ENCODE measurements at places on chromosomes 3 and 15.
A peak's percentile ranks its signal among the peaks of the same experiment; 100 is the strongest.

GRCh38 chr3:179943117-179943880, 93.4 kb downstream of the PEX5L start:
- no peak for DNase-seq

GRCh38 chr3:81425198-81425868, 336.1 kb downstream of the GBE1 start:
- peak; percentile 44 for DNase-seq

DNA sequence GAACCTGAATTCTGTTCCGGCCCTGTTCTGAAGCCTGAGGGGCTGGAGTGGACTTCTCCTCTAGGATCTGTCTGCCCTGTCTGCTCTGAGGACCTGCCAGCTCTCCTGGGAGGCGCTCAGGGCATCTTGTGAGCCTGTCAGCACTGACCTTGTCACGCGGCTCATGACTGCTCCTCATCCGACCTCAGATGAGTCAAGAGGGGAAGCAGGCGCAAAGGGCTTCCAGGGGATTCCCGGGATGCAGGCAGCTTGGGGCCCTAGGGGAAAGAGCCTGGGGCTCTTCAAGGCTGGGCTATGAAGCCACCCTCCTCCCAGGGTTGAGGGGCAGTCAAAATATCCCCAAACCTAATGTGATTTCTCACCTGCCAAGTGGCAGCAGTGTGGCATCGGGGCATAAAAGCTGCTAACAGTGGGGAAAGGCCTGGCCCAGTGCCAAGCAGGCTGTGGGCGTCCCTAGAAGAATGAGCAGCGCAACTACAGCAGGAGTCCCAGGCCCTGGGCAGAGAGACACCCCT, 27.6 kb upstream of the ANKDD1A start:
- peak; percentile 71 for DNase-seq

- DNase-seq: no peak
These were observed 70.2 kb downstream of the NMD3 start for GRCh38 chr3:161291191-161291901.

DNA sequence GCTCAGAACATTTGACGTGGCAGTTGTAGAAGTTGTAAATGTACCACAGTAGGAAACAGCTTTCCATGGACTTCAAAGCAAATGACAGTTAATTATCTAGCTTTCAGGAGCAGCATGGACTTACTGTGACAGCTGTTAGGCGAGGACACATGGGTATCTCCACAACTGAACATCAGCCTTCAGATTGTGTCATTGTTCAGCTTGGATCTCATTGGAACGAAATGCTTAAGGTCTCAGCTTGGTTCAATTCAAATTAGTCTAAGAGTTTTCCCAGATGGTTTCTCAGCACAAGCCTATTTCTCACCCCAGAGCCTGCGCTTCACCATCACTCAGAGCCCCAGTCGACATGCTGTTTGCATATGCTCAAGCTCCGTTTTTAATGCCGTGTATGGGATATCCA, 21.1 kb upstream of the GYG1 start:
- DNase-seq: no peak

- DNase-seq: peak; percentile 22
These were observed 472 bp downstream of the CHST14 start for GRCh38 chr15:40471105-40471807.

DNA sequence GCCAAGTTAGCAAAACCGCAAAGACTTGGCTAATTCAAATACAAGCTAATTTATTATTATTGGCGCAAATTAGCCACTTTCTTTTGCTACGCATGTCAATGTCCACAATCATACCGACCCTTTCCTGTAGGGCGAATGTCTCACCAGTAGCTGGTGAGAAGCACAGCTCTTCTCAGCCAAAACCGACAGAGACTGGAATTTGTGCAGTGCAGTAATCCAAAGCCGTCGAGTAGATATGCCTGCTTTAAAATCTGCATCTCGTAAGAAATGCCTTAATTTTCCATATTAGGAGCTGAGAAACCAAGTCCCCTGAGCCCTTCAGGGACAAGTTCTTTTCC, 614 bp upstream of the MINDY2 start:
- peak; percentile 95 for DNase-seq

GRCh38 chr3:94985778-94986177, 922.9 kb downstream of the NSUN3 start:
- no peak for DNase-seq

DNA sequence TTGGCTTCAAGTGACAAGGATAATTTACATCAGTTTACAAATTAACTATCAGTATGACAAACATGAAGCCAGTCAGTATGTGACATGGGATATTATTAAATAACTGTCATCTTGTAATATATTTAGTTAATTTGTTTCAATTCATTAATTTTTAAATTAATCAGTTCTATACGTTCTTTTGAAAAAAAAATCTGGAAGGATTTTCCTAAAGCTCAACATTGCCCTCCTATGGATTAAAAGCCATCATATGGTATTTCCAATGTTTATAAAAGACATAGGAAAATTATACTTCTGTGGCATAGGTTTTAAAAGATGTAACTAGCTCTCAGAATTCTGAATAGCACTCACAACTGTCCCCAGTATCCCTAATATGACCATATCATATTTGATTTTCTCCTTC, 134.4 kb downstream of the PLOD2 start:
- DNase-seq: no peak

- no peak for DNase-seq
These were observed 41.4 kb downstream of the SLC30A4 start for GRCh38 chr15:45481135-45481534.

- DNase-seq: no peak
These were observed 2.9 kb downstream of the ZNF385D start for GRCh38 chr3:21747966-21748555.

- no peak for DNase-seq
These were observed 77.8 kb downstream of the IL20RB start for GRCh38 chr3:137035631-137036030.

DNA sequence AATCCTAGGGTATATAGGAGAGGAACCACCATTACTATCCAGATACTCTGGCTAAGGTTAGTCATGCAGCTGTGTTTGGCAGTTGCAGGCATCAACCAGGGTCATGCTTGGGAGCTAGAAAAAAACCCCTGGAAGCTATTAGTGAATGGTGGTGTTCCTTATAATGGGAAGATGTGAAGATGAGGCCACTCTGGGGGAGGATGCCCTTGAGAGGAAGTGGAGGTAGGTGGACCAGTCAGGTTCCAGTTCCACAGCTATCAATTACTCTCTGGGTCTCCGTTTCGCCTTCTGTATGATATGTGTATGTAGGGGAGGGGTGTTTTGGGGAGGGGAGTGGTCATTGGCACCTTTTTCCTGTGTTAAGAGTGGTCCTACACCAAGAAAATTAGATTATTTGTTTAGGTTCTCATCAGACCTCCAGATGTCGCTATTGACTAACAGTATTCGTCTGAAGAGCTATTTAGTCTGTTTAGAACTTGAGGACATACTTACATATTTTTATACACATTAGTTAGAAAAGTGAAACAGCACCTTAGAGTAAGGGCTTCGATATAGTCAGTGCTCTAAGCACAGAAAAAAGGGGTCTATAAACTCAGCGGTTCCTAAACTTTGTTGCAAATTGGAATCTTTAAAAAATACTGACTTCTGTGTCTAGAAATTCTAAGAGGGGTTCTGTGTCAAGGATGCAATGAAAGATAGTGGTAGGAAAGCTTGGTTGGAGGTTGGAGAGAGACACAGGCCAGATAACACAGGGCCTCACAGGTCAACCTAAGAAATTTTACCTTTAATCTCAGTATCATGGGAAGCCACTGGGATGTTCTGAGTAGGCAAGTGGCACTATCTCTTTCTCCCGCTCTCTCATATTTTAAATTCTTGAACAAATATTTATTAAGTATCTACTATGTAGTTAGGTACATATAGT, 9.1 kb upstream of the HPS3 start:
- DNase-seq: peak; percentile 81

GRCh38 chr15:55112706-55113105, 84.0 kb downstream of the RSL24D1 start:
- no peak for DNase-seq

- DNase-seq: peak; percentile 83
These were observed 24.1 kb downstream of the CCNL1 start for GRCh38 chr3:157135671-157136396.

GRCh38 chr15:87943626-87944025, 312.9 kb downstream of the NTRK3 start:
- DNase-seq: no peak

- DNase-seq: no peak
These were observed 13.4 kb downstream of the TCF12 start for GRCh38 chr15:56931639-56932508.

DNA sequence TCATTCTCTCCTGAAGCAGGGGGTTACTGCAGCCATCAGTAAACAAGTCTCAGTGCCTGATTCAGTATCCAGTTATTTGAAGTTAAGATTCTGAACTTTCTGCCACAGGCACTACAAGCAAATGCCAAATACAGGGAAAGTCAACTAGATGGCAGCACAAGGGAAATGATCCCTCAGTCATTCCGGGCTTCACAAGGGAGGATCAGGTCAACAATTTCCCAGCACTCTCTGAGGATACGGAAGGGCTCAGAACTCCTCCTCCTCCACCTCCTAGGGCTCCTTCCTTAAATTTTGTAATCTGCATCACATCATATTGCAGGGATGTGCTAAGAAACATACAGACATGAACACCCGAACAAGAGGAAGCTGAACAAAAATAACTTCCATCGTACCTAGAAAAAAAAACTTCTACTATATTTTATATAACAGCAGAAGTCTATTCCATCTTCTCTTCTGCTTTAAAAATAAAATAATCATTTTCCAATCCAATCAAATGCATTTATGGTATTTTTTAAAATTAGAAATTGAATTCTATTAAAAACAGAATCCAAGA, 187.1 kb downstream of the FMN1 start:
- DNase-seq: peak; percentile 49

GRCh38 chr3:186583831-186584230, 13.3 kb downstream of the DNAJB11 start:
- DNase-seq: peak; percentile 22

DNA sequence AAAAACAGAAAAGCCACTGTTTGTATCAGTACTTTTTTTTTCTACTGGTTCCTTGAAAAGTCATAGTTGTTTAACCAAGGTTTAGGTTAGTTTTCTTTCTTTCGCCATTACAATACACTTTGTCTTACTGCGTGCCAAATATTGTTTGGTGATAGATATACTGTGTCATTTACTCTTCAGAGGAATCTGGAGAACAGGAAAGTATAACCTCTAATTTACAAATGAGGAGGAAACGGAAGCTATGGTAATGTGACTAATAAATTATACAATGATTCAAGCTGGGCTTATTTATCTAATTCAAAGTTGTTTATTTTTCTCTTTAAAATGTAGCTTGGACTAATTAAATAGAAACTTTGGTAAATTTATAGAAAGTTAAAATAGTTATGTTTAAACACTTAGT, 96.2 kb upstream of the ROBO2 start:
- DNase-seq: no peak

GRCh38 chr3:64133272-64133671, 92.0 kb downstream of the PRICKLE2 start:
- DNase-seq: no peak

GRCh38 chr3:30688776-30689641, 82.6 kb downstream of the TGFBR2 start:
- DNase-seq: peak; percentile 77

- no peak for DNase-seq
These were observed 2.8 kb downstream of the CPN2 start for GRCh38 chr3:194348354-194348753.

- DNase-seq: no peak
These were observed 52.4 kb downstream of the PDZRN3 start for GRCh38 chr3:73572368-73572767.

- no peak for DNase-seq
These were observed 7.0 kb downstream of the DNAJB11 start for GRCh38 chr3:186577521-186577920.

Data from astrocyte of the spinal cord (primary cell).